ENCODE measurements at places on chromosomes 3 and 15. TPM values are rescaled to one million over a fixed set of nuclear protein-coding genes. Genes with fewer than 3 reads are reported as not detected.

The CASR gene
- total RNA-seq = 0.05 TPM

The TMEM212 gene
- not detected for total RNA-seq

The SMCO1 gene
- 0.38 TPM for total RNA-seq

The ZNF660 gene
- 21.2 TPM for total RNA-seq

The RBM15B gene
- 39.3 TPM for total RNA-seq

The CPNE4 gene
- total RNA-seq = 18.1 TPM

The GATM gene
- total RNA-seq = 49.4 TPM

The NCEH1 gene
- total RNA-seq = 7.3 TPM

The NANOGP8 gene
- total RNA-seq = not detected

The ADGRG7 gene
- total RNA-seq = 0.22 TPM

The CAMKV gene
- total RNA-seq = 10.6 TPM

The THAP10 gene
- 5.7 TPM for total RNA-seq

The RBP2 gene
- not detected for total RNA-seq

The BOC gene
- total RNA-seq = 104 TPM

The GOLGA8B gene
- total RNA-seq = 71.0 TPM

The LTK gene
- 2.3 TPM for total RNA-seq

The GCNT3 gene
- 0.99 TPM for total RNA-seq

The SCAMP2 gene
- total RNA-seq = 30.4 TPM

The CNTN6 gene
- total RNA-seq = 12.5 TPM

The SCN5A gene
- 3.0 TPM for total RNA-seq

The GRAMD1C gene
- total RNA-seq = 37.1 TPM

The OIP5 gene
- total RNA-seq = 4.6 TPM

The TM6SF1 gene
- total RNA-seq = 3.4 TPM

The FSTL1 gene
- total RNA-seq = 786 TPM

The TICRR gene
- total RNA-seq = 2.4 TPM

The PLIN1 gene
- total RNA-seq = 1.5 TPM

The GPR160 gene
- total RNA-seq = 61.7 TPM

The TMEM108 gene
- 16.1 TPM for total RNA-seq

The SLC28A1 gene
- total RNA-seq = 0.16 TPM

The ACP3 gene
- total RNA-seq = 3.7 TPM

The DPPA4 gene
- total RNA-seq = 1.9 TPM

The RLBP1 gene
- 102 TPM for total RNA-seq

The MINAR1 gene
- total RNA-seq = 20.5 TPM

The NR2E3 gene
- 218 TPM for total RNA-seq

The SNURF gene
- 55.8 TPM for total RNA-seq

The MESP2 gene
- 2.8 TPM for total RNA-seq

The MRAS gene
- total RNA-seq = 30.2 TPM

The A4GNT gene
- total RNA-seq = 0.33 TPM

The SLC22A13 gene
- 0.27 TPM for total RNA-seq

The VILL gene
- total RNA-seq = 14.9 TPM

The PAQR9 gene
- total RNA-seq = 3.6 TPM

The LEKR1 gene
- 4.5 TPM for total RNA-seq

The CHST2 gene
- total RNA-seq = 43.7 TPM

The ZNF80 gene
- not detected for total RNA-seq

The CHCHD6 gene
- total RNA-seq = 29.2 TPM

The TEX55 gene
- total RNA-seq = not detected

The FOXL2NB gene
- total RNA-seq = 7.9 TPM

The GOLGA6L26 gene
- total RNA-seq = not detected

The CCR1 gene
- total RNA-seq = 1.7 TPM

The SCAANT1 gene
- not detected for total RNA-seq

The CCDC174 gene
- 32.8 TPM for total RNA-seq
